ENCODE measurements at places on chromosomes 4 and X. TPM values are rescaled to one million over a fixed set of nuclear protein-coding genes. Genes with fewer than 3 reads are reported as not detected.

CACNA1F gene
- total RNA-seq = 1.1 TPM

C4orf36 gene
- 8.6 TPM for total RNA-seq

GRCh38 chr4:54414545-54414944, 185.5 kb downstream of the PDGFRA start:
- H3K27ac ChIP-seq = no peak overlapping the region
- H3K36me3 ChIP-seq = no peaks in the 10 kb centered on the region
- no peaks in the 10 kb centered on the region for H3K27me3 ChIP-seq
- no peak for DNase-seq
- H3K4me3 ChIP-seq = no peak overlapping the region

DNA sequence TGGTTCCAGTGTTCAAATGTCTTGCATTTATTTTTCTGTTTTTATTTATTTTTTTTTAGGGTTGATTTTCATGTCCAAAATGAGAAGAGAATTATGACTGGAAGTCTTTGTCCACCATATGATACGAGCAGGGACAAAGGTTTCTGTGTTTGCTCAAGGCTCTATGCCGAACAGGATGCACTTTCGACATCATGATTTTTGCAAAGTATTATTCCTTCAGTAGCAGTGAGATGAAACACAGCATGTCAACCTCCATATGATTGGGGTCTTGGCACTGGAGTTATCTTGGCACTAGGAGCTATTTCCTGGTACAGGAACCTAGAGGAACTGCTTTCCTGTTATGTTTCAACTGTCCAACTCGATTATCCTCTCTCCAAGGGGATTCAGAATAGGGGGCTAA, 72.6 kb downstream of the UCHL1 start:
- H3K27ac ChIP-seq = no peak overlapping the region
- H3K4me1 ChIP-seq = peaks cover 12% of the 10 kb centered on the region
- H3K36me3 ChIP-seq = no peaks in the 10 kb centered on the region
- DNase-seq = no peak
- no peak overlapping the region for H3K4me3 ChIP-seq

GRCh38 chrX:118855681-118856310, 32.2 kb downstream of the ZCCHC12 start:
- H3K4me1 ChIP-seq = no peaks in the 10 kb centered on the region
- no peak overlapping the region for H3K27ac ChIP-seq
- H3K4me3 ChIP-seq = no peak overlapping the region
- H3K36me3 ChIP-seq = no peaks in the 10 kb centered on the region
- DNase-seq = no peak

- no peaks in the 10 kb centered on the region for H3K4me1 ChIP-seq
- DNase-seq = no peak
- H3K36me3 ChIP-seq = no peaks in the 10 kb centered on the region
- peaks cover 10% of the 10 kb centered on the region for H3K27me3 ChIP-seq
- H3K4me3 ChIP-seq = no peak overlapping the region
These were observed 5.2 kb upstream of the AFF2 start for GRCh38 chrX:148495176-148495575.

GRCh38 chr4:42819863-42820514, 72.5 kb upstream of the GRXCR1 start:
- no peak for DNase-seq
- no peaks in the 10 kb centered on the region for H3K4me1 ChIP-seq
- no peak overlapping the region for H3K27ac ChIP-seq

GRCh38 chr4:3867403-3868100, 101.4 kb downstream of the ADRA2C start:
- H3K27me3 ChIP-seq = peaks cover 46% of the 10 kb centered on the region
- H3K36me3 ChIP-seq = no peaks in the 10 kb centered on the region
- no peak overlapping the region for H3K27ac ChIP-seq

Measured in neural progenitor cell (in vitro differentiated cells).